Endothelial cell (in vitro differentiated cells): ENCODE measurements at places on chromosomes 13 and 19. TPM values are rescaled to one million over a fixed set of nuclear protein-coding genes. Genes with fewer than 3 reads are reported as not detected.

The ZNF329 gene
- 14.9 TPM for total RNA-seq

- DNase-seq, result peak; percentile 65
These were observed at the start of gene ZNF418 for GRCh38 chr19:57934820-57935665. TSS of gene ZNF418 (minus strand) at chr19:57935402. CDS start at chr19:57933822, 1,580 bp downstream.

GRCh38 chr13:51191743-51192142 lies 30.5 kb upstream of the FAM124A start:
- no peak for DNase-seq

DNA sequence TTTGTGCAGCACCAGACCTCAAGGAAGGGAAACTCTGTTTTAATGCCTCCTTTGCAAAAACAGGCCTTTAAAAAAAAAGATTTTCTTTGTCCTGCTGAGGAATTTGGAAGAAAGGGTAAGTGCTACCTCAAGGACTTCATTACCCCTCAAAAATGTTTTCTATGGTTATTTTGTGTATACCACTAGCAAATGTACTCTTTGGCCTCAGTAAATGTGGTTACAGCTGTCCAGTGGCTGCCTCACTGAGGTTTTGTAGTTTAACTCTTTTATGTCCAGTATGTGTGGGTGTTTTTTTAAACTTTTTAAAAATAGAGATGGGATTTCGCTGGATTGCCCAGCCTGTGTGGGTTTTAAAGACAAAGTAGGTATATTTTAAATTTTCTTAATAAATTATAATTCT lies 42.2 kb upstream of the TSC22D1 start:
- no peak for DNase-seq
